ENCODE measurements at places on chromosomes 12 and 14.

DNA sequence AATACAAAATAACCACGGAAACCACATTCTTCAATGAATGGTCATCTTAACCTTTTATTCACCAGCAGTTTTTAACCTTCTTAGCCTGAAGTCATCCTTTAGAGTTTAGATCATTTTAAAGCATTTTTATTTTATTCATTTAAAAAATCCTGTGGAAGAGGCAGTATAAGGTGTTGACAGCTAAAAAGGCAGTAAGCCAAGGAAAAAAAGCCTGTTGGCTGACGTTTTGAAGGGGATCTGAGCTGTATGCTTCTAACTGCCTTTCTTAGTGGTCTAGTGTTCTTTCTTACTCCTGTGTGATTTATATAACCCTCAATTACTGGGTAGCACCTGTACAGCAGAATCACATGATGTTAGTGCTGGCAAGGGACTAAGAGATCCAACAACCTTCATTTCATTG is 438.3 kb upstream of the SEL1L start:
- DNase-seq, result no peak

DNA sequence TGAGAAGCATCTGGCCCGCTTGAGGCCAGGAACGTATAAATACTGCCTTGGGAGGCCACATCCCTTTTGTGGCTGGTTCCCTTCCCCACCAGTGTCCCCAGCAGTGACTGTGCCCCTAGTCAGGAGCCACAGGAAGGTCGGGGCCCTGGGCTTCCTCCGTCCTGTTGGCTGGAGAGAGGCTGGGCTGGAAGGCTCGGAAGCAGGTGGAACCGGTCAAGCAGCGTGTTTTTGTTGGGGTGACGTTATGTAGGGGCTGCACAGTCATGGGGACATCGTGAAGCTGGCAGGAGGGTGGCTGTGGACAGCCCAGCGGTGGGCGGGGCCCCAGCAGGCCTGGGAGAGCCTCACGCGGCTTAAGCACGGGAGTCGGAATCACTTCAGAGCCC is 10.1 kb downstream of the XRCC3 start:
- DNase-seq, result no peak

DNA sequence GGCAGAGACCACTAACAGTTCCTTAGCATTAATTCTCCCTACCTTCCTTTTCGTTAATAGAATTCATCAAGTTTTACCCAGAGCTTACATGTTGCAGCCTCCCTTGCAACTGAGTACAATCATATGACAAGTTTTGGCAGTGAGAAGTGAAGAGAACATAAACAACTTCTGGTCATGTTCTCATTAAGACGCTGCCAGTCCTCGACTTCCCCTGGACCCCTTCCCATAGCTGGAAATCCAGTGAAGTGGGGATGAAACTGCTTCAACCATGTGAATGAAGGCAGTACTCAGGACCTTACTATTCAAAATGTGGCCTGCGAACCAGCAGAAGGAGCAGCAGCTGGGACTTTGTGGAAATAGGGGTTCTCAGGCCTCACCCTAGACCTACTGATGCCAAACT is 133.9 kb downstream of the SPTSSA start:
- DNase-seq, result no peak

GRCh38 chr12:76790564-76791552 is 26.9 kb downstream of the ZDHHC17 start:
- DNase-seq, result no peak

DNA sequence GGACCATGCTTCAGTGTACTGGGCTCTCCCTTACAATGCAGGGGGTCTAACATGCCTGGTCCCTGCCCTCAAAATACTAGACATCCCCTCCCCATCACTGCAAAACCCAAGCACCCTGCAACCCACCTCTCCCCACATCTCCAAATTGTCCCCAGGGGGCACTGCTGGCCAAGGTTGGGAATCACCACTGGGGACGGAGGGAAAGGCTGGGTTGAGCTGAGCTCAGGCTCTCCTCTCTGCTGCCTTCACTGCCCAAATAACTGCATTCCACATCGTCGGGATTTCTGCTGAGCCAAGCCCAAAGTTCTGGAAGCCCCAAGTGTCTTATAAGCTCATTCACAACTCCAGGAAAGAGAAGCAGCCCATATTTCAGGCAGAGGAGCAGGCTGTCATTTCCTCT is 69.6 kb downstream of the NT5DC3 start:
- DNase-seq, result no peak

- DNase-seq, result no peak
Observed at GRCh38 chr14:36656687-36657398, 4.8 kb upstream of the PAX9 start.

DNA sequence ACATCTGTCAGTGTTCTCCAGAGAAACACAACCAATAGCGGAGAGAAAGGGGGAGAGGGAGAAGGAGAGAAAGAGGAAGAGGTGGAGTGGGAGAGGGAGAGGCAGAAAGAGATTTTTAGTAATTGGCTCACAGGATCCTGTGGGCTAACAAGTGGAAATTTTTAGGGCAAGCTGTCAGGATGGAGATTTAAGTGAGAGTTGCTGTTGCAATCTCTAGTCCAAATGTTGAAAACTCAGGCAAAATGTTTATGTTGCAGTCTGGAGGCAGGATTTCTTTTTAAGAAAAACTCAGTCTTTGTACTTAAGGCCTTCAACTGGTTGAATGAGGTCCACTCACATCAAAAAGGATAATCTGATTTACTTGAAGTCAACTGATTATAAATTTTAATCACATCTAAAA is 12.5 kb upstream of the GLIPR1L2 start:
- DNase-seq, result no peak

DNA sequence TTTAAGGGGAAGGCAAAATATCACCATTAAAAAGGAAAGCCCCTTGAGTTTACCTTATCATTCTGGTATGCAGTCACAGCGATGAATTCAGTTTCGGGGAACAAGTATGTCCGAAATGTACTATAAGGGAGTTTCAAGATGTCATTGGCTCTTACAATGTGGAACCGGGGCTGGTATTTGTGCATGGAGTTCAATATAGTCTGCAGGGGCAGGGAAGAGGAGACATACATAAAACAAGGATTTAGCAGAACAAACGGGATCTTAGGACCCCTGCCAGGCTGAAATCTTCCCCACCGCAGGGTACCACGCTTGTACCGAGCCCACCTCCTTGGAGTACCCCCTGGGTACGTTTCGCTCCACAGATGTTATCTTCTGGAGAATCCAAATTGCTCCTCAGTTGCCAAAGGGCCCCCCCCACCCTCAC is 4.5 kb downstream of the TBX3 start:
- no peak for DNase-seq

DNA sequence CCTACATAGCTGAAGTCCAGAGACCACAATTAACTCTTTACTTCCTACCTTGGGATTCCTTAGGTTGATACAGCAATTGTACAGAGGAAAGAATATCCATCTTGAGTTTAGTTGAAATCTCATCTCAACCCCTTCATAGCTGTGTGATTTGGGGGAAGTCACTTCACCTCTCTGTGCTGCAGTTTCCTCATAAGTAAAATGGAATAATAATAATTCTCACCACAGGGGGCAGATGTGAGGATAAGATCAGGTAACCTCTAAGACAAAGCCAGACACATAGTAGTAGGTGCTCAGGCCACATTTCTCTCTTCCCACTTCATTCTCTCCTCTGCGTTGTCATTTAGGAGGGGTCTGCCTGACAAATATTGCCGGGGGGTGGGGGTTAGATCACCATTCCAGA is 6.7 kb downstream of the FOXN4 start:
- DNase-seq, result no peak

GRCh38 chr12:58384196-58384595 is 442.8 kb downstream of the ATP23 start:
- DNase-seq, result no peak

DNA sequence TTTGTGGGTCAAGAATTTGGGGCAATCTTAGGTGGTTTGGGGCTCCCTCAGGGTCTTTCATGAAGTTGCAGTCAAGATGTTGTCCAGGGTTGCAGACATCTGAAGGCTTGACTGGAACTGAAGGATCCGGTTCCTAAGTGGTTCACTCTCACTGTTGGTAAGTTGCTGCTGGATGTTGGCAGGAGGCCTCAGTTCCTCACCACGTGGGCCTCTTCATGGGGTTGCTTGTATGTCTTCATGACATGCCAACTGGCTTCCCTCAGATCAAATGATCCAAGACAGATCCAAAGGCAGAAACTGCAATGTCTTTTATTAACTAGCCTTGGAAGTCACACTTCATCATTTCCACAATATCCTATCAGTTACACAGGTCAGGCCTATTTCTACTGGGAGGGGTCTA is 49.2 kb downstream of the ARF6 start:
- no peak for DNase-seq

GRCh38 chr14:85088192-85088591 is 441.8 kb upstream of the FLRT2 start:
- no peak for DNase-seq

DNA sequence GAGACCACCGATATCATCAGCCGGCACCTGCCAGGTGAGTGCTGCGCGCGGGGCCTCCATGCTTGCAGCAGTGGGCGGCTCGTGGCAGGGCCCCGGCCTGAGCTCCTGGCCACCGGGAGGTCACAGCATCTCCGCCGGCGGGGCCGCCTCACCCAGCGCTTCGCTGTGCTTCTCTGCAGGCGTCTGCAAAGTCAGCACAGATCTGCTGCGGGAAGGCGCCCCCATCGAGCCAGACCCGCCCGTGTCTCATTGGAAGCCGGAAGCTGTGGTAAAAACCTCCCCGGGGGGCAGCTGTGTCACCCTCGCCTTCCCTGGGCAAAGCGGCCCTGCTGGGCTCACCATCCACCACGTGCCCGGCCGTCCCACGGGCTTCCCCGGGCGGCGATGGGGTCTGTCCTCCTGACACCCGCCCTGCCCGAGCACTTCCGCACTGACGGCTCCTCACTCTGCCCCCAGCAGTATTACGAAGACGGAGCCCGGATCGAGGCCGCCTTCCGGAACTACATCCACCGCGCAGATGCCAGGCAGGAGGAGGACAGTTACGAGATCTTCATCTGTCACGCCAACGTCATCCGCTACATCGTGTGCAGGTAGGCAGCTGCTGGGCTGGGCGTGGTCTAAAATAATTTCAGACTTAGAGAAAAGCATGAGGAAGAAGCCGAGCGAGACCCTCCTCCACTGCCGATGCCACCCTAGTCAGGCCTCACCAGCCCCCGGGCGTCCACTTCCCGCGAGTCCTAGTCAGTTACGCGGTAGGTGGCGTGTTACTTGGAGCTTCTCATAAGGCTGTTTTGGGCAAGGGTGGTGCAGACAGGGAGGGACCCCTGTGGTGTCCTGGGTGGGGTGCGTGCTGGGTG is 7.1 kb downstream of the PGAM5 start:
- DNase-seq, result no peak

DNA sequence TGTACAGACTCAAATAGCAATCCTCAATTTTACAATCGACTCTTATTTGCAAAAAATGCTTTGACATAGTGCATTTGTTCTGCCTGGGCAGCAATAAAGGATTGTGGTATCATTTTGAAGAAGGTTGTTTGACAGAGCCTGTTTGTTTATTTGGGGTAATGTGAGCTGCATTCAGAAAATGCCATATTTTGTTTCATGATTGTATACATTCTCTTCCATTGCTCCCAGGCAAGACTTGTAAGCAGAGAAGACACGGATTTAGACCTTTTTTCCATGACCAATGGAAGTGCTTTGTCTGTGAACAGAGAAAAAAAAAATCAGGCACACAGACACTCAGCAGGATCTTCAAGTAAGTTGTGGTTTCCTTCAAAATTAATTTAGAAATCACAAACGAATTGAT is 35.5 kb upstream of the ALX1 start:
- DNase-seq, result no peak

All from GM12891 (cell line).